NK-92 treated with Interleukin-12 subunit alpha and Interleukin-12 subunit beta, amount 100 ng/mL, for 24 hours (cell line): ENCODE measurements at places on chromosomes 7 and 10.
A peak's percentile ranks its signal among the peaks of the same experiment; 100 is the strongest.

GRCh38 chr7:30817371-30817767 lies 46.2 kb downstream of the MINDY4 start:
- DNase-seq: no peak

DNA sequence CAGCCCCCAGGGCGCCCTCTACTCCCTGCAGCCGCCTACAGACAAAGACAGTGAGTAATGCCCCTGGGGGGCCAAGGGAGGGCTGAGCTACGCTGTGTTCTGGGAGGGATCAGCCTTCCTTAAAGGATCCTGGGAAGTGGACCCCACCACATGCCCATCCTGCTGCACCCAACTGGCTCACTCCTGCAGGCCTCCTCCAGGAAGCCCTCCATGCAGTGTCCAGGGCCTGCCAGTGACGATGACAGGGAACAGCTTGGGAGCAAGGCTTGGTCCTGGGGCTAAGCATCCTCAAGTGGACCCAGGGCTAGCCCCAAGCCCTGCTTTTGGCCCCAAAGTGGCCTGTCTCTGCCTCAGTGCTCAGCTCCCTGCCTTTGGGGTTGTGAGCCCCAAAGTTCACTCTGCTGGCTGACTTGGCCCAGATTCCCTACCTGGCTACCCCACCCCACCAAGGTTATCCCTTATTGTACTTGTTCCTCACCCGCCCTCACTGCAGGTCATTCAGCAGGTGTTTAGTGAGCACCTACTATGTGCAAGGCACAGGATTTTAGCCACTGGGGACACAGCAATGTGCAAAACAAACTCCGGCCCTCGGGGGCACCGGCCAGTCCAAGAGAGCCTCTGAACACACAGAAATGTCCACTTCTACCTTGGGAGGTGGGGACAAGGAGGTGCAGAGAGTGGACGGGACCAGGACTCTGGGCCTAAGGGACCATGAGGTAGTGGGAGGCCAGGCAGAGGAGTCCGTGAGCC lies 83.5 kb downstream of the MYL10 start:
- no peak for DNase-seq

DNA sequence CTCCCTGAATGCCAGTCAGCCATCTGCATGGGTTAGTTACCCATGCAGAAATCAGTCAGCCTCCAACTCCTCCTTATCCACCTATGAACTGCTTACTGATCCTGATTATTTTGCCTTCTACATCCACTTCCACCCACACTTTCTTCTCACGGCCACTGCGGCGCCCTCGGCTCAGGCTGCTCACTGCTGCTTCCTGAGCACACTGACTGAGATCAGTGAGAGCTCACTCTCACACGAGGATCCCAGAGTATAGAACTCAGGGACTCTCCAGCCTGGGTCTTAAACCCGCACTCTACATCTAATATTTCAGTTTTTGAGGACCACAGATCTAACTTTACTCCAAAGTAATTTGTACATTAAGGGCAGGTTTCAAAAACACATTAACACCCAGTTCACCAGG lies 64.4 kb downstream of the GRB10 start:
- DNase-seq: no peak

DNA sequence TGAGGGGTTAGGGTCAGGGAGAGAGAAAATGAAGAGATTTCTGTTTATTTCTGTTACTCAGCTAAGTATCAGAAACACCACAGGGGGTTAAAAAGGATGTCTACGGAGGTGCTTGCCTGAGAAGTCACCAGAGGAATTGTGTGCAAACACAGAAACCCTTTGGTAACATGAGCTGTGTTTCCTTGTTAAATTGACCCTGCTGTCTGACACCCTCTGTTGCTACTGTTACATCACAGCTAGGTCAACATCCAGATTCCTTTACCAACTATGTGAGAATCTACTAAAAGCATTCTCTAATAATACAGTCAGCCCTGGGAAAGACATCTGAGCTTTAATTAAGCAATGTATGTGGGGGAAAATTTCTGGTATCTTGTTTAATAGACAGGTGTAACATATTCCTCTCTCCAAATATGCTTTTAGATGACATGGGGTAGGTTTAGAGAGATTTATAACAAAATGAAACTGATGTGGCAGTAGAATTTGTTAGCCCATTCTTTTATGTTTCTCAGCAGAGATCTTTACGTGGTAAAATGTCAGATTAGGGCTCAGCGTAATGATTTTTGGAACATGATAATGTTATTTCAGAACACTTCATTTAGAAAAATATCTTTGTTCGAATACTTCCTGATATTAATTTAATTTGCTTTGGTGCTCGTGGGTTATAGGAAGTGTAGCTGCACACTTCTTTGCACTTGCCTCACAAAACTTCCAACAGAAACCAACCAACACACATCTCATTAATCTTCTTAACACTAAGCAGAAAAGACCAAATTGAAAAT lies 168.0 kb upstream of the AHR start:
- DNase-seq: no peak

DNA sequence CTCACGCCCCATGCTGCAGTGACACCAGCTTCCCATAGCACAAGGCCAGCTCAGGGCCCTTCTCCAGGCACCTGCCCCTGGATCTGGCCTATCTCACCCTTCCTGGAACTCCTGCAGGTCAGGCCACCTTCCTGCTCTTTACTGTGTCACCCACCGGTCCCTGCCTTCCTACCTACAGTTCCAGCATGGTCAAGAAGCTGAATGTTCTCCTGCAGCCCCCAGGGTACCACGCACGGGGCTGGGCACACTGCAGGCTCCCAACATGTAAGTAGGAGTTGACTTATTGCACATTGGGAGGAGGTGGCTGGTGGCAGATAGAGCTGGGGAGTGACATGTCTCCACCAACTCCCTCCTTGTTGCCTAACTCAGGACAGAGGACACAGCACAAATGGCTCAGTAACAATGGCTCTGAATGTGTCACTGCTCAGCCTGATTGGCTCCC lies 14.5 kb downstream of the ITPRIP start:
- DNase-seq: no peak

DNA sequence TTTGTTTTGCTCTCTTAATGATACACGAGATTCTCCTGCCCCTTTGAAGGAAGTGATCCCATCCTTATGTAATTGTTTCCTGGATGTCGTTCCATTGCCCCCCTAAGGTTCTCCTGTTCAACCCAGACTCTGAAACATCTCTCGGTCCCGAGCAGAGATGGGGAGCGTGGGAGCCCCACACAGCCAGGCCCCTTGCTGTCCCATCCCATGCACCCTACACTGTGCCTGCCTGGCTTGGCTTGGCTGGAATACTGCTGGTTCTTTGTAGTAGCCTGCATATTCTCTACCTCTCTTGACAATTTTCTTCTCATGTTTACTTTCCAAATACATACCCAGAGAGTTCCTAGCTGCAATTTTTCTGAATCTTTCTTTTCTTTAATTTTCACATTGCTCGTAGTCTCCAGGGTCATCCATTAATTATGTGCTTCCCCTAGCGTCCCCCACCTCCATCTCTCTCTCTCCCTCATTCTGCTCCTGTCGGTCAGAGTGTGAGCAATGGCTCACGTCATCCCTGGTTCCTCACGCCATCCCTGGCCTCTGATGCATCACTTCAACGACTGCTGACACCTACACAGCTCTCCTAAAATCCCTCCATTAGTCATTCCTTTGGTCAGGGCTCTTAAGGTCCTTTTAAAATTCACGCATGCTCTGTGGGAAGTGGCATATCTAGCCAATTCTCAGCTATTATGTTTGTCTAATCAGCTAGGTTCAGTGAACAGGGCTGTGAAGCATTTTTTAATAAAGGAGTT lies 32.5 kb upstream of the GPR158 start:
- DNase-seq: no peak

DNA sequence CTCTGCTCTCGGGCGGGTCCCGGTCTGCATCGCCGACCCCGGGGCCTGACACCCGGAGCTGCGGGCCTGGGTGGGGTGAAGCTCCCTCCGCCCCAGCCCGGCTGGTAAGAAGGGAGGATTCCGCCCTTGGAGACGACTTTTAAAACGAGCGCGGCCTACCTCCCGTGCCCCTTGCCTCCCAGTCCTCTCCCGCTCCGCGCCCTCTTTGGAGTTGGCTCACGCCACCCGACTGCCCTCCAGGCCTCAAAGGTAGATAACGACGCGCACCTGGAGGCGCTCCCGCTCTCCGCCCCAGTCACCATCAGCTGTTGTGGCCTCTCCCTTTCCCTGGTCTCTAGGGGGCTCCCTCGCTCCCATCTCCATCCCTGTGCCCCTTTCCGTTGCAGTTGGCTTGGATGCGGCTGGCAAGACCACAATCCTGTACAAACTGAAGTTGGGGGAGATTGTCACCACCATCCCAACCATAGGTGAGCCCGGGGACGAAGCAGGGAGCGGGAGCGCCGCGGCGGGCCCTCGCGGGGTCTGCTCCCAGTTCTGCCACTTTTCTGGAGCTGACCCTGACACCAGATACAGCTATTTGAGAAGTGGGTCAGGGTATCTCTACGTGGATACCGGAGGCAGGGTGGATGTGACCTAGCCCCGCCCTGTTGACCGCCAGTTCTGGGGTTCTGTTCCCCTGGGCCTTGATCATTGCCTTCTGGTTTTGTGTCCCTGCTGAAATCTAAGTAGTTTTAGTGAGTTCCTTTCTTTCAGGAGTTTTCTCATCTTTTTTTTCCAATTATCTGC lies 679 bp downstream of the ARF5 start:
- peak; percentile 9 for DNase-seq

GRCh38 chr7:158028290-158028941 lies 559.2 kb downstream of the PTPRN2 start:
- DNase-seq: no peak

GRCh38 chr10:70053841-70054288 lies 1.2 kb downstream of the MACROH2A2 start:
- DNase-seq: no peak

DNA sequence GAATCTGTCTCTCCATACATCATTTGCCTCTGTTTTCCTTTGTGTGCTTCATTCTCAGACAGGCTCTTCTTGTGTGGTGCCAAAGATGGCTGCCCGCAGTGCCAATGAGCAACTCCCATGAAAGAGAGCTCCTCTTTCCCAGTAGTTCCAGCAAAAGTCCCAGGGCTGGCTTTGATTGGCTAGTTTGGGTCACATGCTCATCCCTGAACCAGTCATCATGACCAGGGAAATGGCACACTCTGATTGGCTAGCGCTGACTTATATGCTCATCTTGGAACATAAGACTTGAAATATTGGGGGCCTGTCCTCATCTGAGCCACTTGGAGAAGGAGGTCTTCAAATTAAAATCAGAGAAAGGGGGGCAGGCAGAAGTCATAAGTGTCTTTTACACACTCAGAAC lies 112.7 kb downstream of the CDH23 start:
- no peak for DNase-seq

DNA sequence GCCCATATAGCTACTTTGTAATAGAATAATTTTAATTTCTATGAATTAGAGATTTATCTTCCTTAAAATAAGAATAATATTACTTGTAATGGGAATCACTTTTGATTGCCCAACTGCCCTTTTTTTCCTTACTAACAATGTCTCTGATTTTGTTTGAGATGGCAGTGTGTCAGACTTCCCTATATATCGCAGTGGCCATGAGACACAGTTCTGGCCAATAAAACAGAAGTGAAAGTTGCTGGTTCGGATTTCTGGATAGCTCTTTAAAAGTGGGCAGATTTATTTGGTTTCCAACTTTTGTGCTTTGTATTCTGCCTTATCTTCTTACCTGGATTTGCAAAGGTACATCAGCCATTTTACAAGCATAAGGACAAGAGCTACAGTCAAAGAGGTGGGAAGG lies 170.2 kb downstream of the PPP1R17 start:
- DNase-seq: no peak

- no peak for DNase-seq
Observed at GRCh38 chr10:35217455-35217854, 90.8 kb downstream of the CREM start.

DNA sequence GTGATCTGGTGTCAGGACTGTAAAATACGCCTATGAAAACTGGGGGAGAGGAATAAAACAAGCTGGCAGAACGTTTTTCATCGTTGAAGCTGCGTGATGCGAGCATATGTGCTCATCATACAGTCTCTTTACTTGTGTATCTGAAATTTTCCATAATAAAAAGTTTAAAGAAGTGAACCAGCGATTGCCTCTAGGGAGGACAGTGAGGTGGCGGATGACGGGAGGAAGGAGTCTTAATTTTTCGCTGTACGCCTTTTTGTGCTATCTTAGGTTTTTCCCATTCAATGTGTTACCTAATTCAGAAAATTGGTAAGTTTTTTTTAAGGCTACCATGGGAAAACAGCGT lies 891 bp upstream of the WAPL start:
- no peak for DNase-seq

DNA sequence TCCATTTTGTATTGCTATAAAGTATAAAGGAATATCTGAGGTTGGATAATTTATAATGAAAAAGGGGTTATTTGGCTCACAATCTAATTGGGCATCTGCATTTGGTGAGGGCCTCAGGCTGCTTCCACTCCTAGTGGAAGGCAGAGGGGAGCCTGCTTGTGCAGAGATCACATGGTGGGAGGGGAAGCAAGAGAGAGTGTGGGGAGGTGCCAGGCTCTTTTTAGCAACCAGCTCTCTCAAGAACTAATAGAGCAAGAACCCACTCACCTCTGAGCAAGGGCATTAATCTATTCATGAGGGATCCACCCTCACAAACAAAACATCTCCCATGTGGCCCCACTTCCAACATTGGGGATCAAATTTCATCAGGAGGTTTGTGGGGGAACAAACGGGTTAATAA lies 64.6 kb downstream of the OGDH start:
- DNase-seq: no peak

DNA sequence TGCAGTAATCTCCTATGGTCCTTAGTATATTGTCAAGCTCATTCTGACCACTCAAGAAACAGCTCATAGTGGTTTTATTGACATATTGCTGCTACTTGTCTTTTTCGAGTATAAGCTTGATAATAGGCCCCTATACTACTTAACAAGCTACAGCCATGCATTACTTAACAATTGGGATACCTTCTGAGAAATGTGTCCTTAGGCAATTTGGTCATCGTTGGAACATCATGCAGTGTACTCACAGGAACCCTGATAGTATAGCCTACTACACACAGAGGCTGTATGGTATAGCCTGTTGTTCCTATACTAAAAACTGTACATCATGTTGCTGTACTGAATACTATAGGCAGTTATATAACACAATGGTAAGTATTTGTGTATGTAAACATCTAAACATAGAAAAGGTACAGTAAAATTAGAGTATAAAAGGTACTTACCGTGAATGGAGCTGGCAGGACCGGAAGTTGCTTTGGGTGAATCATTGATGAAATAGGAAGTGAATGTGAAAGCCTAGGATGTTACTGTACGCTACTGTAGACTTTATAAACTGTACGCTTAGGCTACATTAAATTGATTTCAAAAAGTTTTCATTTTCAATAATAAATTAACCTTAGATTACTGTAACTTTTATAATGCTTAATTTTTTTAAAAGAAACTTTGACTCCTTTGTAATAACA lies 160.9 kb downstream of the LRRC4 start:
- DNase-seq: no peak

DNA sequence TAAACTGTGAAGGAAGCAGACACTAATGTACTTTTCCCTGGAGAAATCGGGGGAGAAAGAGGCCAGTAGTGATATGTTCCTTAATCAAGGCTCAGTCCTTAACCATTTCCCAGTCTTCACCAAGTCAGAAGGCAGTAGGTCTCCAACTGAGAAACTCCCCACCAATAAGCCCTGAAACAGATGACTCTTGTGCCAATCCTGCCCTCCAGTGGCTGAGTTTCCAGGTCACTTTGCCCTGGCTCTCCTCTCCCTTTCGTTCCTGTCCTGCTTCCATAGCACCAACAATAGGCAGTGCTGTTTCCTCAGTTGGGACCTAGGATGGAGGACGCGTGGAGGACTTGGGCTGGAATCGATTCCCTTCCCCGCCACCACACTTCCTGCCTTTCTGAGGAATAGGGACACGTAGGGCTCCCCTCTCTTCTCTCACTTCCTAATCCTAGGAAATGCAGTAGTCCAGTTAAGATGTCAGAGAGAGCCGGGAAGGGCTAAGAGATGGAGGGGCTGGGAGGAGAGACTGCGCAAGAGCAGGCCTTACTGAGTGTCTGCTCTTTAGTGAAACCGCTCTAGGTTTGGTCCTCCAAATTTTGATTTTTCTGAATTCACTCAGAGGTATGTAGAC lies 23.4 kb downstream of the ATOH7 start:
- peak; percentile 31 for DNase-seq
